ENCODE measurements at places on chromosomes 11 and 22.

DNA sequence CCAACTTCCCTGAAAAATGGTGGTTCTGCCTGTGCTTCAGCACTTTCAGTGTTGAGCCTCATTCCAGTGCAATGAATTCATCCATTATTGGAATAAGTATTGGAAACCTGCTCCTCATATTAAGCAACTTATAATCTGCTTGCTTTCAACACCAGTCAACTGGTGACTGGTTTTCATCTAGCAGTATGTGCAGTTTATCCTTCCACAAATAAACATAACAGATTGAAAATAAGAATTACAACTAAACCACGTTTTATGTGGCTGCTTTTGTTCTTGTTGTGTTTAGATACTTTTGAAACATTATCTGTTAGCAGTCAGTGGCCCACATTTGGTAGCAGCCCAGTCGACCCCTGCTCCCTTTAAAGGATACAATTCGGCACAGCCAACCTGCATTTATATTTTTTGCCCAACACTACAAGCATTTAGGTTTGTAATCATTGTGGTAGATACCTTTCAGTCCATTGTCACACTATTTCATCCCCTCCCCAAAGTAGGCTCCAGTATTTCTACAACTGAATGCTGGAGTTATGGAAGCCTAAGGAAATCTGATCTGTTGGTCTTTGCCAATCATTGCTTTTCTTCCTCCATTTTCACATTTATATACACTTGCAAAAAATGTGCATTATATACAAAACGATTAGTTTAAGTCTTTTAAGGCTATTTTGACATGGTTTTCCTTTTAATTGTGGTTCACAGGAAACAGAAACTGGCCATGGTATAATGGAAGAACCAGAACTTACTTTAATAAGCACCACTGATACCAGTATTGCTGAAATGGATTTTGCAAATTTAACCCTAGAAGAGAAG lies 13.1 kb downstream of the TAF1D start:
- no peaks in the 10 kb centered on the region for H3K27me3 ChIP-seq
- DNase-seq: no peak
- H3K27ac ChIP-seq: no peak overlapping the region

- H3K4me3 ChIP-seq: no peak overlapping the region
- H3K27me3 ChIP-seq: no peaks in the 10 kb centered on the region
- no peak for DNase-seq
- no peak overlapping the region for H3K27ac ChIP-seq
Measured at GRCh38 chr11:10639350-10639749, 54.2 kb downstream of the IRAG1 start.

GRCh38 chr11:15309296-15309695 lies 194.6 kb downstream of the INSC start:
- no peaks in the 10 kb centered on the region for H3K27me3 ChIP-seq
- no peak for DNase-seq
- no peak overlapping the region for H3K27ac ChIP-seq
- H3K36me3 ChIP-seq: no peaks in the 10 kb centered on the region
- no peak overlapping the region for H3K4me3 ChIP-seq

GRCh38 chr22:29260601-29261315 lies 7.0 kb downstream of the RHBDD3 start:
- DNase-seq: no peak
- H3K36me3 ChIP-seq: peaks cover 9% of the 10 kb centered on the region
- no peak overlapping the region for H3K4me3 ChIP-seq
- H3K4me1 ChIP-seq: no peaks in the 10 kb centered on the region
- no peak overlapping the region for H3K27ac ChIP-seq
- H3K27me3 ChIP-seq: no peaks in the 10 kb centered on the region

DNA sequence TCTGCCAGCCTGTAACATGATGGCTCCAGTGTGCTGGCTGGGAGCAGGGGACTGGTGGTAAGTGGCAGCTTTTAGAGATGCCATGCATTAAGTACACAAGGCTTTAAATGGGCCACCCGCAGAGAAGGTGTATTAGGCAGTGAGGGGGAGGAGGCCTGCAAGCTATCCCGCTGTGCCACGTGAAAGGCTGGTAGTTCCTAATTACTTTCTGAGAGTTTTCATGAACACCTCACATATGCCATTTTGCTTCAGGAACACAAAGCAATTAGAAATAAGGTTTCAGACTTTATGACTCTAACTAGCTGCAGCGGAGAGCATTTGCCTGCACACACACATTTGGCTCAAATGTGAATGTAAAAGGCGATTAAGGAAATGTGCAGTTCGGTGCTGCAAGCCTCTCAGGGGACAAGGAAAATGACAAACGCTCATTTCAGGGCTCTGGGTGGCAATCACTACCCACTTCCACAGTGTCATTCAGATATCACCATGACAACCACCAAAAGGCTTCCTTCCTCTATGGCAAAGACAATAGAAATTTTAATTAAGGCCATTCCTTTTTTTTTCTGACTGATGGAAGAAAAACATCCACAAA lies 116.6 kb downstream of the PLEKHA7 start:
- no peaks in the 10 kb centered on the region for H3K27me3 ChIP-seq
- no peaks in the 10 kb centered on the region for H3K36me3 ChIP-seq
- no peak overlapping the region for H3K4me3 ChIP-seq
- H3K4me1 ChIP-seq: no peaks in the 10 kb centered on the region

GRCh38 chr11:115848611-115849010 lies 344.4 kb upstream of the CADM1 start:
- no peak overlapping the region for H3K4me3 ChIP-seq
- no peaks in the 10 kb centered on the region for H3K36me3 ChIP-seq
- no peak for DNase-seq
- no peaks in the 10 kb centered on the region for H3K4me1 ChIP-seq
- H3K27ac ChIP-seq: no peak overlapping the region

GRCh38 chr11:126035718-126036117 lies 26.9 kb downstream of the CDON start:
- DNase-seq: no peak
- H3K27ac ChIP-seq: no peak overlapping the region
- no peaks in the 10 kb centered on the region for H3K36me3 ChIP-seq
- no peak overlapping the region for H3K4me3 ChIP-seq
- H3K27me3 ChIP-seq: no peaks in the 10 kb centered on the region

GRCh38 chr11:69841859-69842698 lies 22.9 kb upstream of the FGF3 start:
- no peak overlapping the region for H3K27ac ChIP-seq
- DNase-seq: peak; percentile 17
- peaks cover 8% of the 10 kb centered on the region for H3K27me3 ChIP-seq
- no peak overlapping the region for H3K4me3 ChIP-seq
- no peaks in the 10 kb centered on the region for H3K36me3 ChIP-seq
- H3K4me1 ChIP-seq: no peaks in the 10 kb centered on the region

GRCh38 chr11:125591649-125592304 lies 875 bp upstream of the STT3A start:
- H3K36me3 ChIP-seq: peaks cover 5% of the 10 kb centered on the region
- peak; percentile 58 for DNase-seq
- H3K4me1 ChIP-seq: peaks cover 32% of the 10 kb centered on the region
- peak overlapping the region; percentile 98 for H3K27ac ChIP-seq
- peak overlapping the region; percentile 94 for H3K4me3 ChIP-seq

DNA sequence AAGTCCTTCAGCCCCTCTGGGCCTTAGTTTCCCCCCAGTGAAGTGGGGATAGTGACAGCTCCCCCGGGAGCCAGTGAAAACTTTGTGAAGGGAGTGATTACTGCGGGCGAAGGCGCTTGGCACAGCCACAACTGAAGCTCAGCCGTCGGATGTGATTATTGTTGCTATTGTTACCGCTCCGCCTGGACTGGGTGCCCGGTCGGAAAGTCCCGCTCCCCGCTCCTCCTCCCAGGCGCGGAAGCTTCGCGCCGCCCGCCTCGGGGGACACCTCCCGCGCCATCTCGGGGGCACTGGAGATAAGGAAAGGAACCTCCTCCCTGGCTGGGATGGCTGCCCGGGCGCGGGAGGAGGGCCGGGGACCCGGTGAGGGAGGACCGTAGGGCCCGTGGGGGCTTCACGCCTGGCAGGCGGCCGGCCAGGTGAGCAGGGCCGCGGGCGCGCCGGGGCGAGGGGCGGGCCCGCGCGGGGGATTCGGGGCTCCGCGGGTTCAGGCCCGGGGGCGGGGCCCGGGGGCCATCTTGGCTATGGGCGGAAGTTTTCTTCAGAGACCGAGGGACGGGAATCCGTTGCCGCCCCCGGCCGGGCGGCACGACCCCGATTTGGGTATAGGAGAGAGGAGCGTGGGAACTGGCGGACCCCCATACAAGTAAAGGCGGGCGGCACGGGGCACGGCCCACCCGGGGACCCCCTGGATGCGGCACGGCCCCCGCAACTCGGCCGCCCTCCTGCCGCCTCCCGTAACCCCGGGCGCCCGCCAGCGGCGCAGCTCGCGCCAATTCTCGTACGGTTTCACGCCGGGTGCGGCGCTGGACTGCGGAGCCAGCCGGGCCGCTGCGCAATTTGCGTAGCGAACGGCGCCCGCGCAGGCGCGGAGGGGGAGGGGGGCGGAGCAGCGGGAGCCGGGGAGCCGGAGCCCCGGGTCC lies at the start of gene GPR137:
TSS of gene GPR137 (plus strand) at position 887 of the 923 bp plus-strand sequence. CDS start 677 bp downstream, outside the sequence.
- H3K27me3 ChIP-seq: peaks cover 3% of the 10 kb centered on the region
- H3K36me3 ChIP-seq: peaks cover 13% of the 10 kb centered on the region
- peaks cover 37% of the 10 kb centered on the region for H3K4me1 ChIP-seq
- peak within 1 kb of the TSS; percentile 100 for H3K27ac ChIP-seq
- H3K4me3 ChIP-seq: peak within 1 kb of the TSS; percentile 97

GRCh38 chr22:19779685-19780268 lies 19.2 kb downstream of the TBX1 start:
- H3K27me3 ChIP-seq: peaks cover 4% of the 10 kb centered on the region
- no peak overlapping the region for H3K4me3 ChIP-seq
- no peak overlapping the region for H3K27ac ChIP-seq
- no peak for DNase-seq
- peaks cover 5% of the 10 kb centered on the region for H3K4me1 ChIP-seq

Data from CD4-positive, alpha-beta T cell (primary cell).